Activated T-cell treated with anti-CD3 and anti-CD28 coated beads for 48 hours (primary cell): ENCODE measurements at places on chromosomes 7 and 10.

DNA sequence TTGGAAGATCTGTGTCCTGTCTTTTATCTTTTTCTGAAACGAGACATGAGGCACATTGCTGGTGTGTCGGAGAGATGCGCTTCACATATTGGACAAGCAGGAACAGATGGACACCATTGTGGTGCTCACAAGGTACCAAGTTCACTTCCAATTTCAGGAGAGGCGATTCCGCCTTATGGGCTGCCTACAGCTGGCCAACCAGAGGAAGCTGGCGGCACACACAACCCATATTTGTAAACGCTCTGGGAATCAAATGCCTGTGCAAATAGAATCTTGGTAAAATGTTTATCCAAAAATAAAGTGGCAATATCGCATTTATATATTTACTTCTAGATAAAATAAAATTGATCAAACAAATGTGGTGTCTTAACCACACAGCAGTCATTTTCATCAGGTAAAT, 337.4 kb downstream of the TCERG1L start:
- DNase-seq, result no peak

DNA sequence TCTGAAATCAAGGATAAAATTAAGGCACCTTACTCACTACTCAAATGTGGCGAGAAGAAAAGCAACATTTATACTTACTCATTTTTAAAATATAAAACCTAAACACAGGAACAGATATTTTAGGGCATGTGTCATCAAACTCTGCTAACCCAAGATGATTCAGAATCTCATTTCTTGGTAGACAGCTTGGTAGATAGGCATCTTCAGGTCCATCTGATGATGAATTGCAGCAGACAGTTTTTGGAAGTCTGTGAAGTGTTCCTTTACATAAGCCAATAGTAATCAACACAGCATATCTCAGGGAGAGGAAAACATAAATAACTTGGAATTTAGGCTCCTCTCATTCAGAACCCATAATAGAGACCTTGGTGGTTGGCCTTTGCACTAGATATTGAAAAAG, 3.4 kb downstream of the HIPK2 start:
- no peak for DNase-seq

DNA sequence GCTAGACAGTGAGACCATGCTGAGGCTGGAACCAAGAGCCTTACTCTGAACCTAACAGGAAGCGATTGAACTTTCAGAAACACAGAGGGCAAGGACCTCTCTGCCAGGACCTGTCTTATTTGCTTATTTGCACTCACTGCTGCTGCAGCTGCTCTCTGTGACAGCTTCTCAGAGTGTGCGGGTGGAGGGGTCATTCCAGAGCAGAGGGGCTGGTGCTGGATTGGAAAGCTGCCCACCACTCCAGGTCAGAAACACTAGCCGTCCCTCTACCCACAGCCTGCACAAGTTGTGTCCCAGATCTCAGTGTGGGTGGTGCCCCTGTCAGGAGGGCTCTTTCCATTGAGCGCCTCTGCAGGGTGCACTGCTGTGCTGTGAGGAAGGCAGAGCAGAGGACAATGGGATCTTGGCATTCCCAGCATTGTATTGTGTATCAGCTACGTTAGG, 126.2 kb downstream of the CCNY start:
- no peak for DNase-seq

DNA sequence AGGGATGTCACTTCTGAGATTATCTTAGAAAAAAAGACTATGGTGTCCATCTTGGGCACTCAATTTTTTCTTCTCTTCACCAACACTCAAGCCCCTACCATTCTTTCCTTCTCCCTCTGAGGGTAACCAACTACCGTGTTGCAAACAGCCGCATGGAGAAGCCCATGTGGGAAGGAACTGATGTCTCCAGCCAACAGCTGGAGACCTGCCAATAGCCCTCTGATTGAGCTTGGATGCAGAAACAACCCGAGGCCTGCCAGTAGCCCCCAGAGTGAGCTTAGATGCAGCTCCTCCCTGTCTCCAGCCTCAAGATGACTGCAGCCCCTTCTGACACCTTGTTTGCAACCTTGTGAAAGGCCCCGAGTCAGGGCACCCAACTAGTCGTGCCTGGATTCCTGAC, 36.4 kb upstream of the CHCHD3 start:
- DNase-seq, result no peak

DNA sequence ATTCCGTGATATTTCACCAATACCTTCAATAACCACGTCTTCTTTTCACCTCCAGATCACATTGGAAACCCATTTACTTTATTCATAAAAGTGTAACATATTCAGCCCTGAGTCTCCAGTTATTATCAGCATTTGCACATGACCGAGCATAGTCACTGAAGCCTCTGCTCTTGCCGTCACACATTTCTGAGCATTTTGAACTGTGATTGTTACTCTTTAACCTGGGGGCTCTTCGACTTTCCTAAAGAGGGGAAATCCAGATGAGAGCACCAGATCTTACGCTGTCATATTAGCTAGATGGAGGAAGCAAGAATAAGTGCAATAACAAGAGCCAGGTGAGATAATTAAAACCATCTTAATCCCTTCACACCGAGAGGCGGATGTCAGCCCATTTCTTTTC, 260.0 kb upstream of the NRP1 start:
- no peak for DNase-seq

DNA sequence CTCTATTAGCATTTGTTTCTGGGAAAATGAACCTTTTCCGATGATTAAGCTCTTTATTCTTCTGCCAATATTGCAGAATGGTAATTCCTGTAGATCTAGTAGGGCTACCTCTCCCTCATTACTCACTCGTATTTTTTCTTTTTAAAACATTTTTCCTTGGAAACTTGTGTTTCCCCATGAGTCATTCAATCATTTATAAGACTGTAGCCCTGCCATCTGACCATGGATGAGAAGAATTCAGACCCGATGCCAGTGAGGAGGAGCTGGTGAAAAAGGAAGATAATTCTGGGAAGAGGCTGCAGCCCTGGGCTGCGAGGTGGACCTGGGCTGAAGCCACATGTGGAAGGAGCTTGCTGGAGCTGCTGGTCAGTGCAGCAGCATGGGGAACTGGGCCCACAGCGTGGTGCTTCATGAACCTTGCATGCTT, 242.8 kb downstream of the KLF6 start:
- no peak for DNase-seq

- no peak for DNase-seq
These were observed 37.4 kb downstream of the DNAJC9 start for GRCh38 chr10:73209705-73210104.

DNA sequence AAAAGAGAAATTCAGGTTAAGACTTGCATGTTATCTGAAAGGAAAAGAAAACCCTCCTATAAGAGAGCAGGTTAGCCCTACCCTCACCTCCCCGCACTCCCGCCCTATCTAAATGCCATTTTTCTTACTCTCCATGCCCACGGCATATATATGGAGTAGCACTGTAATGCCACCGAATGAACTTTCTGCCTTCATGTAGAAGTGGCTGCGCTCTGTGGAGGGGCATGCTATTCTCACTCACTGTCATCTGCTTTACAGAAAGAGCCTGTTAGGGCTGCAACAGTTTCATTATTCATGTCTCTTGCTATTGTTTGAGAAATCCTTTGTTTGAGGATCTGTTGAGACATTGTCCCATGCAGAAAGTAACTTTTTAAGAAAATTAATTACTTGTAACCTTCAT, 1190.6 kb downstream of the SORCS1 start:
- DNase-seq, result no peak

- no peak for DNase-seq
These were observed 48.6 kb upstream of the NANOS1 start for GRCh38 chr10:118980870-118981269.

DNA sequence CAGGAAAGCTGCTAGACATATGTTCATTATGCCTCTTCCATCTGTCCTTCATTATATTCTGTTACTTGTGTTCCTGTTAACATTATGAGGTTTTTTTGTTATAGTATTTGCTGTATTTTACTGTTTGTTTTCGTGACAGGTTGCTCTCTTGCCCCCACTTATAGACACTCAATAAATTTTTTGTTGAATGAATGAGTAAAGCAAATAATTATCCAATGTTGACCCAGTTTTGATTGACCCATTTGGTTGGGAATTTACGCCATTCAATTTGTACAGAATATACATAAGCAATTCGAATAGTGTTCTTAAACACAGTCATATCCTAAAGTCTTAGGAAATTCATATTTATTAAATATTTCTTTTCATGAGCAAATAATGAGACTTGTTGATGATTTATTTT, 11.8 kb downstream of the CCSER2 start:
- DNase-seq, result no peak

DNA sequence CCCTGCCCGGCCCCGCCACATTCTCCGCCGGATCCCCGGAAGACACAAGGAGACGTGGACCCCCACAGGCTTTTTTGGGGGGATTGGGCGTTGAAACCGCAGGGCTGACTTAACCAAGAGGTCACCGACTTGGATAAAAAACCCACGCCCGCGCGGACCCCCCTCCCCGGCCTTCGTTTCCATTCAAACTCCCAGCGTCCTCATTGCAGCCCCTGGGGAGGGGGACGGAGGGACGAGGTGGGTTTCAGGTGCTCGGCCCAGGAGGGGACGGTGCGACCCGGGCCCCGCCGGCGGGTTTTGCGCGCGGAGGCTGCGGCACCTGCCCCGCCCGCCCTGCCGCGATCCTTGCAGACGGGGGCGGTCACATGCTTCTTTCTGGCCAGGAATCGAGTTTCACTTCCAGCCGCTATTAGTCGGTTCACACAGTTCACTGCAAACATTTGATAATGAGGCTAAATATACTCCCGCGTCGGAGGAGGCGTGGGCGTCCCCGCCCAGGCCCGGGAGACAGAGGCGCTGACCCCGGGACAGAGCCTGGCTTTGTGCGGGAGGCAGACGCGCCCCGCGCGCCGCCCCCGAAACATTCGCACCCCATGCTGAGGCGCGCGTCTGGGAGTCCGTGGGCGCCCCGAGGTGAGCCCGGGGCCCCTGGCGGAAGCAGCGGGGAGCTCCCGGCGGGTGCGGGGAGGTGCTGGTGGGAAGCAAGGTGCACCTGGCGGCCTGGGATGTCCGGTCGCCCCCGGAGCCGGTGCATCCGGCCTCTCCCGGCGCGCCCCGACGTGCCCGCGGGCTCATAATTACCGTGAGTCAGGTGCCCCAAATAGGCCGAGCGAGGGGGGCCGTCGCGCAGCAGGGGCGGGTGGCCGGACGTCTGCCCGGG, 2.7 kb upstream of the PDGFA start:
- no peak for DNase-seq

GRCh38 chr10:78515038-78515872, 481.6 kb downstream of the RPS24 start:
- no peak for DNase-seq

DNA sequence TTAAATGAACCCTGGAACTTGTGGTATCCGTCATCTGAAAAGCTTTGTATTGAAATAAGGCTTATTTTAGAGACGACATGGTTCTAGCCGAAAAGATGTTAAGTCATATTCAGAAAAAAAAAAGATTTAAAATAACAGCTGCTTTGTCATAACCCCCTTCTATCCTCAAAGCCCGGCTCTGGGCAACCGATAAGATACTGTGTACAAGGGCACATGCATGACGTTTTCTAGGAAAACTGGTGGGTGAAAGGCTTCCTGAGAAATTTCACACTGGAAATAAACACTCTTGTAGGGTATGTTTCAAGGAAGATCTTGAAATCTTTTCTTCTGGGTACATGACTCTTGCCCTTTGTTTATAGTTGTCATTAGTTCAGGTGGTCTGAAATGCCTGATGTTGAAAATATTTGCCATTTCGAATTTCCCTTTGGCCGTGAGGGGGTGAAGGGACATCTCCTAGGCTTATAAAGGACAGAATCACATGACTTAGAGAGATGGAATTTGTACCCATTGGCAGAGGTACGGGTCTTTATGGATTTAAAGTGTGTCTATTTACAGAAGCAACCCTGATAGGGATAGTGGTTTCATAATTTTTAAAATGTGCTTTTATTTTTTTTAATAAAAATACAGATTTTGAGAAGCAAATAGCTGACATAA, 232.5 kb downstream of the PTEN start:
- DNase-seq, result no peak

- DNase-seq, result no peak
These were observed 51.7 kb downstream of the ADRA2A start for GRCh38 chr10:111128331-111129180.

DNA sequence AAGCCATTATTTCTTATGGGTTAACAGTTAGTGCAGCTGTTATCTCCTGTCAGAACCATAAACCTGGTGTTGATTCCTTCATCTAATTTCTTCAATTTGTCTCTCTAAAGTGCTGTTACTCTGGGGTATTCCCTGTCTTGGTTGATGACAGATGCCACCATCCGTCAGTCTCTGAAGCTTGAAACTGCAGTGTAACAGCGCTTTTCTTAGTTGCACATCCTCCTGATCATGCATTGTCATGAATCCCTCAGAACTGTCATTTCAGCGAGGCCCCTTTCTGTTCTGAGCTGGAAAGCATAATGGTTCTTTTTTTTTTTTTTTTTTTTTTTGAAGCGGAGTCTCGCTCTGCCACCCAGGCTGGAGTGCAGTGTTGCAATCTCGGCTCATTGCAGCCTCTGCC, 193.9 kb downstream of the SDK1 start:
- no peak for DNase-seq

DNA sequence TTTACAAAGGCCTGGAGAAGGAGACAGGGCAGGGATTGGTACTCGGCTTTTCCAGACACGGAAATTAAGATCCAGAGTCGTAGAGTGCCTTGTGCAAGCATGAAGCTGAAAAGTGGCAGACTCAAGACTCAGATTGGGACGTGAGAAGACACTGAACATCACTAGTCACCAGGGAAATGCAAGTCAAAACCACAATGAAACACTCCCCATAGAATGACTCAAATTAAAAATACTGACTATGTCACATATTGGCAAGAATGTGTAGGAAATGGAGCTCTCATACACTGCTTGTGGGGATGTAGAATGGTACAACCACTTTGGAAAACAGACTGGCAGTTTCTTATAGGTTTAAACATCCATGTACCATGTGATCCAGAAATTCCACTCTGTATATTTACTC, 472.0 kb downstream of the RPS24 start:
- DNase-seq, result no peak

GRCh38 chr10:5814110-5815107, 1.2 kb upstream of the GDI2 start:
- no peak for DNase-seq

GRCh38 chr7:57414415-57414814, 35.6 kb upstream of the ZNF716 start:
- DNase-seq, result no peak

DNA sequence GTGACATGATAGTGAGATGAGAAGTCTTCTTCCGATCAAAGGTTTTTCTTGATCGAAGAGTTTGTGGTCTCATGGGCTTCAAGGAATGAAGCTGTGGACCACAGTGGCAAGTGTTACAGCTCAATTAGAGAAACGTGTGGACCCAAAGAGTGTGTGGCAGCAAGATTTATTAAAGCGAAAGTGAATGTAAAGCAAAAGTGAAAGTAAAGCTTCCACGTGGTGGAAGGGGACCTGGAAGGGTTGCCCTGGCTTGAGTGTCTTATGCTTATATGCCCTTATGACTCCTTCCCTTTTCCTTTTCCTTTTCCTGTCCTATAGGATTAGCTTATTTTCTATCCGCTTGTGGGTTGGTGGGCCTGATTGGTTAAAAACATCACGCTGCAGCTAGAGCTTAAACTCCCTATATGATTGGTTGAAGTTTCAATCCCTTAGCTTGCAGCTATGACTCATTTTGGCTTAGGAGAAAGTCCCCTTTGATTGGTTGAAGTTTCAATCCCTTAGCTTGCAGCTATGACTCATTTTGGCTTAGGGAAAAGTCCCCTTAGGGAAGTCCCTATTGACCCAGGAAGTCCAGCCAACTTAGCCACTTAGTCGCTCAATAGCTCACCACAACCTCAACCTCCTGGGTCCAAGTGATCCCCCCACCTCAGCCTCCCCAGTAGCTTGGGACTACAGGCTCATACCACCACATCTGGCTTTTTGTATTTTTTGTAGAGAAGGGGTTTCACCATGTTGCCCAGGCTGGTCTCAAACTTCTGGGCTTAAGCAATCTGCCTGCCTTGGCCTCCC, 34.7 kb downstream of the MRPS24 start:
- no peak for DNase-seq

GRCh38 chr7:52283335-52283734, 752.1 kb upstream of the POM121L12 start:
- DNase-seq, result no peak
